Activated T-cell treated with anti-CD3 and anti-CD28 coated beads, Interleukin-2, amount 50 U/mL, for 1 hour (primary cell): ENCODE measurements at places on chromosomes 3 and 15.
A peak's percentile ranks its signal among the peaks of the same experiment; 100 is the strongest.

DNA sequence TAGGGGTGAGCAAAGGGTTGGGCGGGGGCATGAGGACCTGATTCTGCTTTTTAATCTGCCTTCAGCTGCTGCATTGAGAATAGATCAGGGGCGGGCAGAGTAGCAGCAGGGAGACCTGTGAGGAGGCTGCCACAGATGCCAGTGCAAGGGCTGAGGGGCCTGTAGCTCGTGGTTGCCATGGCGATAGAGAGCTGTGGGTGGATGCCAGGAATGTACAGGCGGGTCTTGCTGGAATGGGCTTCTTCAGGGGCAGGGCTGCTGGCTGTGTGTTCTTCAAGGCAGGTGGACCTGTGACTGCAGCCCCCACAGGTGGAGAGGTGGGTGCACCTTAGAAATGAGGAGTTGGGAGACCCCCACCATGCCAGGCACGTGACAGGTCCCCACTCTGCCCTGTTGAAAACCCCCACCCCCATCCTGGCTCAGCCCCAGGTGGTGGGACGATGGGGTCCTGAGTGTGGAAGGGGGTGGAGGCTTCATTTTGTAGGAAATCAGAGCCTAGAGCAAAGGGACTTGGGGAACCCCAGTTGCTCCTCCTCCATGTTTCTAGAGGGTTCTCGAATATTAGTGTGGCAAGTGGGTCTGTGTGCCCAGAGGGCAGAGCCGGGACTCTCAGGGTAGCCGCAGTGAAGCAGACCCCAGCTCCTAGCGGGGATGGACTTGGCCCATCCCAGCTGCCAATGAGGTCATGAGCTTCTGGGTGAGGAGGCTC is 38.3 kb downstream of the SLC6A6 start:
- DNase-seq: no peak

- DNase-seq: no peak
Observed at GRCh38 chr15:43893956-43894355, 67.2 kb downstream of the WDR76 start.

DNA sequence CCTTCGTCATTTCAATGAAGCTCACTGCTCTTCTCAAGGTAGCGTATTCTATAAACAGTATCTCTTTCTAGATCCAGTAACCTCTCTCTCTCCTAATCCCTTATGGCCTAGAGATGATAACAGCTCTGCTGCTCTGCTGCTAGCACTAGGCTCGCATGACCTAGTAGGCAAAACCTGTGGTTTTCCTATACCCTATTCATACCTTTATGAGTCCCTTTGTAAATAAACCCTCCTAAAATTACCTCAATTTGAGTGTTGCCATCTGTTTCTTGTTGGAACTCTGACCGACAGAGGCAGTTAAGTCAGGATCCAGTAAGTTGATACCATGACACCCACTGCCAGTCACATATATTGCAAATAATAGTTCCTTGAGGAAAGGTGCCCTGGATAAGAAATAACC is 7.3 kb downstream of the CCDC14 start:
- no peak for DNase-seq

DNA sequence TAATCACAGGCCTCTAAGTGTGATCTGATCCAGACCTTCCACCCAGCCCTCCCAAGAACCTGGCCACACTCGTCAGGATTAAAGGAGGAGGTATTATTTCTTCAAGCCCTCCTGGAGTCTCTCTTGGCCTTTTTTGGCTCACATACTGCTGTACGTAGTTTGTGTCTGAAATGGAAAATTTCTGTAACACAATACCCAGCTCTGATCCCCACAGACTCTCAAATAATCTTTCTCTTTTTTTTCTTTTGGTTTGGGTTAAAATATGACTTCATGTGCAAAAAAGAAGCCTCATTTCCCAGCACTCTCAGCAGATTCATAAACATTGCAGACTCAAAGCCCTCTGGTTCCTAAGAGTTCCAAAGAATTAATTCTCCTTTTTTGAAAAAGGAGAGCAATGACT is 96.5 kb upstream of the PHLDB2 start:
- DNase-seq: no peak

- DNase-seq: no peak
Observed at GRCh38 chr15:48281674-48282073, 49.6 kb upstream of the DUT start.

GRCh38 chr15:67510597-67511190 is 10.2 kb upstream of the C15orf61 start:
- DNase-seq: no peak

DNA sequence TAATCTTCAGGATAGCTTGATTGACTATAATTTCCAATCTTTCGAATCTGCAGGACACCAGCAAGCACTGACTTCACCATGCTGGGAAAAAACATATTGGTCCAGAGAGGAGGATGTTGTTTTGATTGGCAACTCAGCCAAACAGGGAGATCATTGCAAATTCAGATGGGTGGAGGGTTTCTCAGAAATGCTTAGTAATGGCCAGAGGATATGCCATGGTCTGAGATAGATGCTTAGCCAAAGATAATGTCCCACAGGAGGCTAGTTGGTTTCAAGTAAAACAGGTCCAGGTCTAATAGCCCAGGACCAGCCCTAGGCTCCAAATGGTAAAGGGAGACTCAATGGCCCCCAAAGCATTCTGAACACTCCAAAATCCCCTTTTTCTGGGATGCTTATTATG is 46.7 kb upstream of the CCDC80 start:
- no peak for DNase-seq

GRCh38 chr3:107525644-107526305 is 3.0 kb downstream of the BBX start:
- peak; percentile 44 for DNase-seq

DNA sequence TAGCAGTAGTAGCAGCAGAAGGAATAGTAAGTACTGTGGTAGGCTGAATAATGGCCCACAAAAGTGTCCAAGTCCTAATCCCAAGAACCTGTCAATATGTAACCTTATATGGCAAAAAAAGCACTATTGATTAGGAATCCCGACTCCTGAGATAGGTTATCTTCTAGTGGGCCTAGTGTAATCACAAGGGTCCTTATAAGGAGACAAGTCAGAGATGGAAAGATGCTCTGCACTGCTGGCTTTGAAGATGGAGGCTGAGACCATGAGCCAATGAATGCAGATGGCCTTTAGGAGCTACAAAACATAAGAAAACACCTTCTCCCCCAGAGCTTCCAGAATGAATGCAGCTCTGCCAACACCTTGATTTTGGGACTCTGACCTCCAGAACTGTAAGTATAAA is 36.0 kb downstream of the TIPARP start:
- DNase-seq: no peak

DNA sequence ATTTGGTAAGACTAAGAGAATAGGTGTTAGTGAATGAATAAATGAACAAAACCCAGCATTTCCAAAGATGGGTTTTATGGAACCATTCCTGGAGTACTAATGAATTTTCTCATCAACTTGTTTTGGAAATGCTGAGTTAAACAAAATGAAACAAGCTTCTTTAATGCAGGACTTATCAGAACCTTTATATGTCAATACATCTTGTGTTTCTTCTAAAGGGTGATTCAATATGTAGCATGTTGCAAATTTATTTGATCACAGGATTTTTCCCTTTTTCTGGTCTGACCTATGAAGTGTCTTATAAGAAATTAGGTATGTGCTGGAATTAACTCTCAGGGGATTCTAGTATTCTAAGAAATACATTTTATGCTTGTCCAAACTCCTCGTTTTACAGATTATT is 53.2 kb downstream of the EDEM1 start:
- no peak for DNase-seq

DNA sequence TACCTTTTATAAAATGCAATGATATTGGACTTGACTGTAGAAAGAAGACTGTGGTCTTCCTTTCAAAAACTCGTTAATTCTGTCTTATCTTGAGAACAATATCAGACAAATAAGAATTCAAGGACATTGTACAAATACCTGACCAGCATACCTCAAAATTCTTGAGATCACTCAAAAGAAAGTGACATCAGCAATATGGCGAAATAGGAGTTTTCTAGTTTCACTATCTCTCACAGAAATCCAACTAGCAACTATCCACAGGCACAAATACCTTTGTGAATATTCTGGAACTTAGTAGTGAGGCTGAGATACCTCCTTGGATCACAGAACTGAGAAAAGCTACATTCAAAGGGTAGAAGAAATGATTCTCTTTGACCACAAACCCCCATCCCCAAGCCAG is 419.7 kb downstream of the ZNF385D start:
- no peak for DNase-seq

- DNase-seq: no peak
Observed at GRCh38 chr3:80087767-80088166, 320.0 kb upstream of the ROBO1 start.

- DNase-seq: no peak
Observed at GRCh38 chr15:86515625-86516024, 436.0 kb downstream of the AGBL1 start.

- no peak for DNase-seq
Observed at GRCh38 chr3:11774296-11774877, 72.3 kb downstream of the TAMM41 start.

DNA sequence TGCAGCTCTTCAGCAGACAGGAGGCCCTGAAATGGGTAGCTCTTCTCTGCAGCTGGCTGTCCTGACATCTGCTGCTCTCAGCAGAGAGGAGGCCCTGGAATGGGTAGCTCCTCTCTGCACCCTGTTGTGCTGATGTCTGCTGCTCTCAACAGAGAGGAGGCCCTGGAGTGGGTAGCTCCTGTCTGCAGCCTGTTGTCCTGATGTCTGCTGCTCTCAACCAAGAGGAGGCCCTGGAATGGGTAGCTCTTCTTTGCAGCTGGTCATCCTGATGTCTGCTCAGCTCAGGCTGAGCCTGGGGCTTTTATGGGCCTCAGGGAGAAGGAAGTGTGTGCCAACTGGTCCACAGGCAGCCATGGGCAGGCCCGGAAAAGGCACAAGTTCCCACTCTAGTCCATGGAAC is 66.6 kb downstream of the PIK3CB start:
- no peak for DNase-seq

DNA sequence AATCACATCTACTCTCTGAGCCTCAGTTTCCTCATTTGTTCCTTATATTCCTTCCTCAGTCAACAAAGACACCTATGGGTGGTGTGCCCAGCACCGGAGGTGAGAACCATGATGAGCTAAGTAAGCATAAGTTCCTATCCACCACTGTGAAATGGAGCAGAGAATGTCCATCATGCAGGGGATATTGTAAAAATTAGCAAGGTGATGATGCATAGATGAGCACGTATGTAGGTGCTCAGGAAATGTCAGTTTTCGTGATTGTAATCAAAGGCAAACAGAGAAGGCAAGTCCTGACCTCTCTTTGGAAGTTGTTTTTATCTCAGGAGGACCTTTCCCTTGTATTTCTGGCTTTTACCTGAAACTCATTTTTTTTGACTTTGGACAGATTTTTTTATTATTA is 165.4 kb downstream of the GHSR start:
- no peak for DNase-seq

DNA sequence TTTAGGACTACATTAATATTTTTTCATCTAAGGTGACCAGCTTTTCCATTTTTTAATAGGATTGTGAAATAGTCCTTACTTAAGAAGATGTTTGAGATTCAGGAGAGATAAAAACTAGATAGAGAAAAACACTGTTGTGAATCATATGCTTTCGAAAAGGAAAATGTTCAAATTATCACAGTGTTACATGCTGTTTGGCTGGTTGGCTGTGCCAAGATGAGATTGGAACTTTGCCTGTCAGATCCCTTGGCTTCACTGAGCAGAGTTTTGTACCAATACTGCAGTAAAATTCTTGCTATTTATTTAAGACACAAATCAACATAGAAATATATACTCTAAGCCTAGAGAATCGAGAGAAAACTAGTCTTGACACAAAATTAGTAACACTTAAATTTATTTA is 117.2 kb downstream of the OXSM start:
- DNase-seq: no peak

DNA sequence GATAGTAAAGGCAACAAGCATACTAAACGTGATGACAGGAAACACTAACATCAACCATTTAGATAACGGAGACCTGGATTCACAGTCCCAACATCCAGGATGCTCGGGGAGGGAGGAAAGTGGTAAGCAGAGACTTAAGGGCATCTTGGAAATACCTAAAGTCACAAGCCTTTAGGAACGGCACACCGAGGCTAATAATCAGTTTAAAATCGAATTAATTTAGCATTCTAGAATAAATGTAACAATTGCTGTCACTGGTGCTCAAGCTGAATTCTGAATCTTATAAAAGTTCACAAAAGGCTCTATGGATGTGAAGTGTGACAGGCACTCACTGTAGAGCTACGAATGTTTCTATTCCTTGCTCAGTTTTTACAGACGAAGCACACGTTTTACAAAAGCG is 1.3 kb downstream of the CD47 start:
- DNase-seq: no peak

GRCh38 chr15:62571072-62571471 is 406.0 kb upstream of the C2CD4B start:
- DNase-seq: no peak

DNA sequence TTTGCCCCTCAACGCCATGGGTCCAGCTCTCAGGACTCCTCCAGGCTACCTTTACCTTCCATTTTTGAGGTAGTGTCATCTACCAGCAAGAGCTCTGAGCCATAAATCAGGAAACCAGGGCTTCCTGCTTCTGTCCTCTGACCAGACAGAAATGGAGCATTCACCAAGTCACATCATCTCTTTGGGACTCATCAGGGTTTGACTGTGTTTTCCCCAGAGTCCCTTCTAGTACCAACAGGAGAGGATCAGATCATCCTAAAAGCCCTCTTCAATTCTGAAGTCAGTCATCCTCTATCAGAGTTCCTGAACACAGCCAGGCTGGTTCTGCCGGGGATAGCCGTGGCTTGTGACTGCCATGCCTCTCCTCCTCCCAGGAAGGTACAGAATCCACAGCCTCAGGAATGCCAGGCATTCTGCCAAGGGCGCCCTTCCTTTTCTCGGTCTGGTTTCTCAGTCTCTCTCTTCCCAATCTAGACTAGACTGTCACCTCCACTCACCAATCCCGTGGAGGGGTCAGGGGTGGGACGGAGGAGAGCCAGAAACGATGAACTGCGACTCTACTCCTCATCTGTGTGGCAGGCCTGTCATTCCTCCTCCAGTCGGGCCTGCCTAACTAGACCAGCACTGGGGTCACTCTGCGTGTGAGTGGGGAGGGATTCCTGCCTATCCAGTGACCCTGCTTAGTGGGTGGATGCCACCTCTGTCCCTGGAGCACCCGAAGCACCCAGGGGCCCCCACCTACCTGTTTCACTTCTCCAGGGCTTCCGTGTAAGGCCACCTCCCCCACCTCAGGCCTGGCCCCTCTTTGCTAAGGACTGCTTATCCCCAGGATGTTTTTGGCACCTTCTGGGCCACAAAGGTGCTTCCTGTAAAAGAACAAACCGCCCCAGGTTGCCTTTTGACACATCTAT is 30.9 kb downstream of the CCNL1 start:
- peak; percentile 35 for DNase-seq

- DNase-seq: no peak
Observed at GRCh38 chr3:189908646-189909045, 212.1 kb downstream of the P3H2 start.

DNA sequence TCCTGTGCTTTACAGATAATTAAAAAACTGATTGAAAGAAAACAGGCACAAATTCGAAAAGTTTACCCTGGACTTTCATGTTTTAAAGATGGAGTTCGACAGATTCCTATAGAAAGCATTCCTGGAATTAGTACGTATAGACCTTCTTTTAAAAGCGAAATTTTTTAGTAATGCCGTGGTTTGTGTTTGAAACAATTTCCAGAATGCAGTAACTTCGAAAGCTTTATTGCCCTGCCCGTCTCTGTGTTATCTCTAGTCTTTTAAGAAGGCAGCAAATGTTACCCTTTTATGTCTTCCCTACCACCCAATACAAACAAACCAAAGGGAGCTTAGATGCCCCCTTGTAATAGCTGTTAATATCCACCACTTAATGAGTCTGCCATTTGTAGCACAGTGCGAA is 39.7 kb downstream of the SGO1 start:
- no peak for DNase-seq

- no peak for DNase-seq
Observed at GRCh38 chr3:147404800-147405230, 1.5 kb downstream of the ZIC4 start.
